ENCODE measurements at places on chromosomes 3 and 15. TPM values are rescaled to one million over a fixed set of nuclear protein-coding genes. Genes with fewer than 3 reads are reported as not detected.

IQCH gene
- 1.2 TPM for total RNA-seq

THSD4 gene
- total RNA-seq = 0.03 TPM

CERS3 gene
- total RNA-seq = 3.2 TPM

HIGD2B gene
- total RNA-seq = 0.33 TPM

RGMA gene
- not detected for total RNA-seq

TLR9 gene
- total RNA-seq = 0.54 TPM

GRCh38 chr3:142225885-142226215 is 465 bp upstream of the GK5 start:
- no peak for DNase-seq
- no peaks in the 10 kb centered on the region for H3K36me3 ChIP-seq
- H3K27ac ChIP-seq = peak overlapping the region; percentile 55
- no peaks in the 10 kb centered on the region for H3K27me3 ChIP-seq
- no peaks in the 10 kb centered on the region for H3K4me1 ChIP-seq

GRCh38 chr15:80034629-80035028 is 24.8 kb upstream of the ZFAND6 start:
- H3K36me3 ChIP-seq = no peaks in the 10 kb centered on the region
- H3K27ac ChIP-seq = no peak overlapping the region
- DNase-seq = no peak
- H3K4me1 ChIP-seq = peaks cover 22% of the 10 kb centered on the region
- no peak overlapping the region for H3K4me3 ChIP-seq
- no peaks in the 10 kb centered on the region for H3K27me3 ChIP-seq

DNA sequence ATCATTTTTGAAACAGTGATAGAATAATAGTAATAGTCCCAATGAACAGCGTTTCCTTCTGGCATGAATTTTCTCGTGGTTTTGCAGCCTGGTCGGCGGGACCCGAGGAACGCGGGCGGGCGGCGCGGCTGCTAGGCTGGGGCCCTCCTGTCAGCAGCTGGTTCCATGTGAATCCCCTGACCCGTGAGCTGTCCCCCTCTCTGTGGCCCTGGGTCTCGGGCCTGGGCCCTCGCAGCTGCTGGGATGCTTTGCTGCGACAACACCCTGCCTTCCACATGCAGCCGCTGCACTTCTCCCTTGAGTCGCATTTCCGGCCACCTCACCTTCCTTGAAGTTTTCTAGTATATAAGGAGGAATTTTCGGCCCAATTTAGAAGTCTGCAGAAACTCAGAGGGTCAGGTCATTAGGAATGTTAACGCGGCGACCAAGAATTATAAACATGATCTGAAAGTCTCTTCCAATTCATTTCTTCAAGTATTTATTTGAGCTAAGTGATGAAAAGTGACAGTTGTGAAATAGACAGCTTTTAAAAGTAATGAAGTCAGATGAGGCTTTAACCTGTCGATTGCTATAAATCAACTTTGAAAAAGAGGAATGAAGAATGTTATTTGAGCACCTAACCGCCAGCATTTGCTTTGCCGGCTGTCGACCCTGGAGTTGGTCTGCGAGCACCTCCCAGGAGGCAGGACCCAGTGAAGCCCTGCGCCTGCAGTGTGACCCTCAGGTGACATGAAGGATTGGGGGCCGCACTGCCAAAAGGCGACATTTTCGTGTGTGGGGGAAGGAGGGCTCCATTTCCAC is 27.7 kb downstream of the NR2F2 start:
- peak overlapping the region; percentile 2 for H3K4me3 ChIP-seq
- DNase-seq = no peak
- H3K27me3 ChIP-seq = peaks cover 24% of the 10 kb centered on the region
- no peaks in the 10 kb centered on the region for H3K36me3 ChIP-seq

DNA sequence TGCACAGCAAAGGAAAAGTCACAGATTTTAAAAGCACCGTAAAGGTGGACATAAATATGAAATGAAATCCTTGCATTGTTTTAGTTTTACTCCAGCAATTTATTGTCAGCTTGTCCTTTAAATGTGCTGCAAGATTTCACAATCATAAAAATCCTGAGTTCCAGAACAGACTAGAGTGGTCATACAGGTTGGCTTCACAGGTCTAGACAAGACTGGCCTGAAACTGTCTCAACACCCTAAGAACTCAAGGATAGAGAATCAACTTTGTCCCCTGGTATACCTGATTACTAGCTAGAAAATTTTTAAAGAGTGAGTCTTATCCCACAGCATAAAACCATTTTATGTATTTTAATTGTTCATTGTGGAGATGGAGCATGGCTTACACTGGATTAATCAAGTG is 521.7 kb upstream of the MCTP2 start:
- DNase-seq = no peak
- H3K4me1 ChIP-seq = no peaks in the 10 kb centered on the region
- no peak overlapping the region for H3K4me3 ChIP-seq
- no peaks in the 10 kb centered on the region for H3K36me3 ChIP-seq
- H3K27ac ChIP-seq = no peak overlapping the region

DNA sequence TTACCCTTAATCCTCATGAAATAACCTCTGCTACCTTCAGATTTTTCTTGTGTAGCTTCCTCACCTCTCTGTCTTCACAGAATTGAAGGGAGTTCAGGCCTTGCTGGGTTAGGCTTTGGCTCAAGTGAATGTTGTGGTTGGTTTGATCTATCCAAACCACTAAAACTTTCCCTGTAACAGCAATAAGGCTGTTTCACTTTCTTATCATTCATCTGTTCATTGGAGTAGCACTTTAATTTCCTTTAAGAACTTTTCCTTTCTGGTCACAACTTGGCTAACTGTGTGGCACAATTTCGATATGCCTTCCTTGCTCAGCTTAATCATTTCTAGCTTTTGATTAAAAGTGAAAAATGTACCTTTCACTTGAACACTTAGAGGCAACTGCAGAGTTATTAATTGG is 129.8 kb downstream of the NR1I2 start:
- peaks cover 10% of the 10 kb centered on the region for H3K4me1 ChIP-seq
- H3K4me3 ChIP-seq = no peak overlapping the region
- H3K27me3 ChIP-seq = no peaks in the 10 kb centered on the region
- DNase-seq = no peak
- H3K27ac ChIP-seq = no peak overlapping the region

DNA sequence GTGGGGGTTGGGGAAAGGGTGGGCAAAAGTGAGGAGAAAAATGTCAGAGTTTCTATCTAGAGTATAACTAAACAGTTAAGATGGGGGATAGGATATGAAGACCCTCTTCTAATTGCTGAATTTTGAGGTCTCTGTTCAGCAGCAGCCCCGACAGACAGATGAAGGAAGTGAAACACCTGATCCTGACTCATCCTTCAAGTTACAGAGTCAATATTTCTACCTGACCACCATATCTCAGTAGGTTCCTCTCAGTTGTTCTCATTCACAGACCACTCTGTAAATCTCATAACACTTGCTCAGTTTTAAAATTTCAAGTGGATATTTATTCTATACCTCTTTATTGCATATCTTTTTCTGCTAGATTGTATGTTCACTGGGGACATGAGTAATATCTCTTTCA is 69.5 kb downstream of the CCDC54 start:
- DNase-seq = no peak
- no peaks in the 10 kb centered on the region for H3K27me3 ChIP-seq
- H3K36me3 ChIP-seq = no peaks in the 10 kb centered on the region
- H3K27ac ChIP-seq = no peak overlapping the region
- no peaks in the 10 kb centered on the region for H3K4me1 ChIP-seq

- H3K4me1 ChIP-seq = no peaks in the 10 kb centered on the region
- H3K27me3 ChIP-seq = no peaks in the 10 kb centered on the region
- no peak overlapping the region for H3K27ac ChIP-seq
- no peak for DNase-seq
Measured at GRCh38 chr3:152511904-152512303, 243.2 kb downstream of the MBNL1 start.

- peaks cover 11% of the 10 kb centered on the region for H3K4me1 ChIP-seq
- no peak overlapping the region for H3K27ac ChIP-seq
- no peaks in the 10 kb centered on the region for H3K27me3 ChIP-seq
- DNase-seq = no peak
- H3K36me3 ChIP-seq = no peaks in the 10 kb centered on the region
- no peak overlapping the region for H3K4me3 ChIP-seq
Measured at GRCh38 chr15:101182215-101182614, 69.6 kb downstream of the CHSY1 start.

DNA sequence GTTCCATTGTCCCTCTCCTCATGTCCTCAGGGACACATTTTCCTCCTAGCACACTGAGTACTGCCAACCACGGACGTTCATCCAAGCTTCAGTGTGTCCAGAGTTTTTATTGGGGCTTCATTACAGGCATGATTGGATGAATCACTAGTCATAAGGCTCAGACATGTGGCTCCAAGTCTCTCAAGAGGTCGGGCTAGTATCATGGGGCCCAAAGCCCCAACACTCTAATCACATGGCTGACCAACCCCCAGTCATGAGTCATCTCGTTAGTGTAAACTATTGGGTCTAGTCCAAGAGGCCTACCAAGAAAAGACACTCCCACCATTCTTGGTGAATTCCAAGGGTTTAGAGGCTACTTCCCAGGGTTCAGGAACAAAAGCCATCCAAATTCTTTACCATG is 4.4 kb downstream of the TERC start:
- no peaks in the 10 kb centered on the region for H3K36me3 ChIP-seq
- H3K27ac ChIP-seq = no peak overlapping the region
- H3K4me1 ChIP-seq = peaks cover 23% of the 10 kb centered on the region
- no peak overlapping the region for H3K4me3 ChIP-seq
- no peaks in the 10 kb centered on the region for H3K27me3 ChIP-seq

GRCh38 chr3:159919873-159920272 is 68.8 kb upstream of the IL12A start:
- no peaks in the 10 kb centered on the region for H3K4me1 ChIP-seq
- no peak for DNase-seq
- H3K4me3 ChIP-seq = no peak overlapping the region
- no peak overlapping the region for H3K27ac ChIP-seq
- H3K36me3 ChIP-seq = no peaks in the 10 kb centered on the region

GRCh38 chr15:29740692-29741311 is 81.5 kb downstream of the TJP1 start:
- H3K27ac ChIP-seq = no peak overlapping the region
- H3K4me1 ChIP-seq = no peaks in the 10 kb centered on the region
- H3K36me3 ChIP-seq = no peaks in the 10 kb centered on the region
- DNase-seq = no peak
- no peak overlapping the region for H3K4me3 ChIP-seq

DNA sequence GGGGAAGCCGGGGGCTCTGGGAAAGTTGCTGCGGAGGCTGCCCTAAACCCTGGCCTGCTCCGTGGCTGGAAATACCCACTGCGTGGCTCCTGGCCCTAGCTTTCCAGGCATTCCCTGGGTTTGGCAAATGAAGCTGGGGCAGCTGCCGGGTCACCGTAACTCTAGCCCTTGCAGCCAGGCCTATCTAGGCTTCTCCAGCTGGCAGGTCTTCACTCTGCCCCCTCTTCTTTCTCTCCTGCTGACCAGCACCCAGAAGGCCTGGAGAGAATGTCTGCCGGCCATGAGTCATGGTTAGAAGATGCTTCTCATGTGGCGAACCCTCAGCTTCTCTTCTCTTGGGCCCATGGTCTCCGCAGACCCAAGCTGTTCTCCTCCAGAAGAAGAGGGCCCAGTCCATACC is 5.6 kb upstream of the DLL4 start:
- H3K4me3 ChIP-seq = no peak overlapping the region
- H3K36me3 ChIP-seq = no peaks in the 10 kb centered on the region
- H3K4me1 ChIP-seq = peaks cover 18% of the 10 kb centered on the region
- H3K27me3 ChIP-seq = peaks cover 3% of the 10 kb centered on the region
- DNase-seq = no peak
- H3K27ac ChIP-seq = no peak overlapping the region

GRCh38 chr3:139301654-139302053 is 42.2 kb upstream of the MRPS22 start:
- no peak overlapping the region for H3K27ac ChIP-seq
- H3K4me3 ChIP-seq = no peak overlapping the region
- no peaks in the 10 kb centered on the region for H3K4me1 ChIP-seq
- peaks cover 14% of the 10 kb centered on the region for H3K27me3 ChIP-seq
- no peak for DNase-seq

GRCh38 chr3:111608383-111608782 is 13.2 kb upstream of the ZBED2 start:
- no peaks in the 10 kb centered on the region for H3K27me3 ChIP-seq
- DNase-seq = no peak
- H3K4me3 ChIP-seq = no peak overlapping the region
- peaks cover 26% of the 10 kb centered on the region for H3K4me1 ChIP-seq
- peaks cover 34% of the 10 kb centered on the region for H3K36me3 ChIP-seq
- H3K27ac ChIP-seq = peak overlapping the region; percentile 50

DNA sequence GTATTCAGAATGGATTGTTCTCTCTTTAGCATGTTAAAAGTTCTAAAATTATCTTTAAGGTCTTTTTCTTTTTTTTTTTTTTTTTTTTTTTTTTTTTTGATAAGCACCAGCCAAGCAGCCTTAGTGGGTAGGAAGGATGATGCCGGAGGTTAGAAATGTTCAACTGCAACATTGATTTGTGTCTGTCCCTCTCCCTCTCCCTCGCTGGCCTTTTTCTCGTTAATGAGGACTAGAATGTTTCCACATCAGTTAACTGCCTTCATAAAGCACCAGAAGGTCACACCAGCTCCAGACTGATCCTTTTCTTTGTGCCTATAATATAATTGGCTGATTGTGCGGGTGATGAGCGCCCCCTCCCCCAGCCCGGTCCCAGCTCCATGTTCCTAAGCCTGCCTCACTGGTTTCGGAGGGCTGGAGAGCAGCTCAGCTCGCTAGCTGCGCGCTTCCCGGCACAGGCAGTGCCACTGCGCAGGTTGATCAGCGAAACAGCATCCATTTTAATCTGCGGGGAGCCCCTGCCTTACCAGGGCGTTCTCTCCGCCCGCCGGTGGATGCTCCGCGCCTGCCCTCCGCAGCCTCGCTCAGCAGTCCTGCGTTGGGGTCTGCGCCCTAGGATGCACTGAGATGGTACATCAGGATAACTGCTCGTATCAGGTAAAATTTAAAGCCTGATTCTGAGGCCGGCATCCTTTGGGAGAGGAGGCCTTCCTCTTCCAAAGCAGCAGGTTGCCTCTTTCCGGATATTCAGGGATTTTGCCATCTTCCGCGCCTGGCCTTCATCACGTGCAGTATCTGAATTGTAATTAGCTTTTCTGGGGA is 148.9 kb upstream of the IL12A start:
- H3K36me3 ChIP-seq = no peaks in the 10 kb centered on the region
- H3K4me1 ChIP-seq = peaks cover 4% of the 10 kb centered on the region
- no peaks in the 10 kb centered on the region for H3K27me3 ChIP-seq
- H3K4me3 ChIP-seq = no peak within 1 kb of the TSS
- no peak within 1 kb of the TSS for H3K27ac ChIP-seq

- no peaks in the 10 kb centered on the region for H3K4me1 ChIP-seq
- no peak overlapping the region for H3K4me3 ChIP-seq
- no peaks in the 10 kb centered on the region for H3K36me3 ChIP-seq
- no peaks in the 10 kb centered on the region for H3K27me3 ChIP-seq
- H3K27ac ChIP-seq = no peak overlapping the region
Measured at GRCh38 chr3:72120806-72121778, 336.1 kb upstream of the PROK2 start.

GRCh38 chr3:124510290-124510689 is 220.0 kb upstream of the UMPS start:
- DNase-seq = no peak
- no peak overlapping the region for H3K27ac ChIP-seq
- peaks cover 6% of the 10 kb centered on the region for H3K27me3 ChIP-seq
- no peaks in the 10 kb centered on the region for H3K36me3 ChIP-seq
- no peaks in the 10 kb centered on the region for H3K4me1 ChIP-seq

GRCh38 chr15:85587707-85588411 is 206.9 kb downstream of the KLHL25 start:
- no peak overlapping the region for H3K27ac ChIP-seq
- DNase-seq = no peak
- H3K36me3 ChIP-seq = peaks cover 32% of the 10 kb centered on the region
- H3K27me3 ChIP-seq = no peaks in the 10 kb centered on the region

GRCh38 chr3:38792983-38793382 is 23.0 kb downstream of the SCN10A start:
- no peak for DNase-seq
- no peaks in the 10 kb centered on the region for H3K36me3 ChIP-seq
- H3K27ac ChIP-seq = no peak overlapping the region
- H3K4me3 ChIP-seq = no peak overlapping the region
- no peaks in the 10 kb centered on the region for H3K27me3 ChIP-seq
- no peaks in the 10 kb centered on the region for H3K4me1 ChIP-seq
